D341Med (cell line): ENCODE measurements at places on chromosomes 4 and X.

- no peak for DNase-seq
These were observed 30.4 kb downstream of the WDFY3 start for GRCh38 chr4:84936123-84936522.

GRCh38 chr4:58739275-58739674 is 1629.1 kb upstream of the IGFBP7 start:
- DNase-seq, result no peak

- DNase-seq, result no peak
These were observed 138.9 kb upstream of the LNX1 start for GRCh38 chr4:53730031-53730805.

GRCh38 chrX:2451501-2452316 is 49.1 kb downstream of the DHRSX start:
- DNase-seq, result no peak

GRCh38 chrX:149699761-149700160 is 12.1 kb upstream of the MAGEA11 start:
- DNase-seq, result no peak

GRCh38 chrX:119573840-119574393 is 446 bp upstream of the UBE2A start:
- DNase-seq, result peak; percentile 41

GRCh38 chr4:84401701-84402306 is 97.3 kb downstream of the NKX6-1 start:
- DNase-seq, result peak; percentile 45

GRCh38 chr4:112968451-112969159 is 80.8 kb upstream of the ANK2 start:
- no peak for DNase-seq

GRCh38 chr4:184596044-184596616 is 53.1 kb downstream of the CASP3 start:
- DNase-seq, result no peak

DNA sequence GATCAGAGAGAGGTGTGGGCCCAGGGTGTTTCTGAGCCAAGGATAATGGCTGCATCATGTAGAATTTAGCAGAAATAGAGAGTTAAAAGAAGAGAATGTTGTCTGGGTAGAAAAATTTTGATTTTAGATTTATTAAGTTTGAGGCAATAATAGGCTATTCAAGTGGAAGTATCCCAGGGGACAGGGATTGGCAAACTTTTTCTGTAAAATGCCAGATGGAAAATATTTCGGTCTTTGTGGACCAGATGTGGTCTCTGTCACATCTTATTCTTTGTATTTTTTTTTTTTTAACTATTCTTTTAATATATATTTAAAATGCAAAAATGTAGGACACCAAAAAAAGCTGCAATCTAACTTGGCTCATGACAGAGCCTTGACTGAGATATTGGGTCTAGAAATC is 33.1 kb downstream of the IL15 start:
- DNase-seq, result no peak

DNA sequence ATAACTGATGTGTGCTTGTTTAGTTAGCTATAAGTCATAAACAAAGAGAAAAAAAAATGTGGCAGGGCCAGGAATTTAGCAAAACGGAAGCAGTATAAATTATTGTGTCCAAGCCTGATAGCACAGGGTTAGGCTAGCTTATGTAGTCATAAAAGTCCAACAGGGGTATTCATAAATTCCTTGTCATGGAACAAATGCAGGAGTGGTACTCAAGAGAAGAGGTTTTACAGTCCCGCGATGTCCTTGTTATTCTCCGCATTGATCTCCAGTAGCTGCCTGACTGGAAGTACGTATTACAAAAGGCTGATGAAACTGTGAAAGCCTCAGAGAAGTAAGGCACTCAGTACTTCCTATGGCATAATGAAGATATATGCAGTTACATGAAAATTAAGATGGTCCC is 336.9 kb upstream of the TRAM1L1 start:
- DNase-seq, result no peak

GRCh38 chr4:173370130-173370476 is 651 bp upstream of the SAP30 start:
- no peak for DNase-seq

- DNase-seq, result no peak
These were observed 51.5 kb downstream of the SLC2A9 start for GRCh38 chr4:9969526-9970398.

- DNase-seq, result no peak
These were observed 263.1 kb downstream of the GUCY2F start for GRCh38 chrX:109218761-109219160.

GRCh38 chr4:46389301-46389775 is 590 bp downstream of the GABRA2 start:
- peak; percentile 66 for DNase-seq

GRCh38 chr4:57661517-57662090 is 551.4 kb upstream of the IGFBP7 start:
- DNase-seq, result no peak

DNA sequence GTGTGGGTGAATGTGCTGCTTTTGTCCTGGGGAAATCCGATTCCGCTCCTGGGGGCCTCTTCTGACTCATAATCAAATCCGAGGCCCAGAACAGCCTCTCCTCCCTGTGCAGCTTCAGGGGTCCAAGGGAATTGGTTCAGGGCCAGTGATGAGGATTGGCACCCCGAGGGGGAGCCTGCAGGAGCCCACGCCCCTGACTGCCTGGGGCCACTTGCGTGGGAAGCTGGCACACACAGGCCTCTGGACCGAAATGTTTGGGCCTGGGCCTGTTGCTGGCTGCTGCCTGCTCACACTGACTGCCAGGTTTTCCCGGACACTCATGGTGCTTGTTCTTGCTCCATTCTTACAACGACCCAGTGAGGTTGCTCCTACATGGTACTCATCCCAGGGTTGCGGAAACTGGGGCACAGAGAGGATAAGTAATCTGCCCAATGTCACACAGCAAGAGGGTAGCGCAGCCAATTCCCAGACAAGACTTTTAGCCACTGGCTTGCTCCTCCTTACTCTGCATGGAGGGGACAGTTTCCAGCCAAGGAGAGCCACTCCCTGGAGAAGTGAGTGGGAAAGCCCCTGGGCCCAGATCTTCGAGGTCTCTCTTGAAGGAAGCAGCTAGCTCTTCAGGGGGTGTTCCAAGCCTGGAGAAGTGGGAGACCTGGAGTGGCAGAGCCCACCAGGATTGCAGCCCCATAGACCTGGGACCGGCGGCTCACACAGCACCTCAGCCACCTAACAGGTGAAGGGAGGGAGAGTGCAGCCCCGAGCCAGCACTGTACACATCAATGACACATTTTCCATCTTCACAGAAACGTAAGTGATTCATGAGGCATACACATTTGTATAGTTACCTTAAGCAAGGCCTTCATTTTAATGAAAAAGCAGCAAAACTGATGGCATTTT is 20.3 kb downstream of the CFAP99 start:
- no peak for DNase-seq

DNA sequence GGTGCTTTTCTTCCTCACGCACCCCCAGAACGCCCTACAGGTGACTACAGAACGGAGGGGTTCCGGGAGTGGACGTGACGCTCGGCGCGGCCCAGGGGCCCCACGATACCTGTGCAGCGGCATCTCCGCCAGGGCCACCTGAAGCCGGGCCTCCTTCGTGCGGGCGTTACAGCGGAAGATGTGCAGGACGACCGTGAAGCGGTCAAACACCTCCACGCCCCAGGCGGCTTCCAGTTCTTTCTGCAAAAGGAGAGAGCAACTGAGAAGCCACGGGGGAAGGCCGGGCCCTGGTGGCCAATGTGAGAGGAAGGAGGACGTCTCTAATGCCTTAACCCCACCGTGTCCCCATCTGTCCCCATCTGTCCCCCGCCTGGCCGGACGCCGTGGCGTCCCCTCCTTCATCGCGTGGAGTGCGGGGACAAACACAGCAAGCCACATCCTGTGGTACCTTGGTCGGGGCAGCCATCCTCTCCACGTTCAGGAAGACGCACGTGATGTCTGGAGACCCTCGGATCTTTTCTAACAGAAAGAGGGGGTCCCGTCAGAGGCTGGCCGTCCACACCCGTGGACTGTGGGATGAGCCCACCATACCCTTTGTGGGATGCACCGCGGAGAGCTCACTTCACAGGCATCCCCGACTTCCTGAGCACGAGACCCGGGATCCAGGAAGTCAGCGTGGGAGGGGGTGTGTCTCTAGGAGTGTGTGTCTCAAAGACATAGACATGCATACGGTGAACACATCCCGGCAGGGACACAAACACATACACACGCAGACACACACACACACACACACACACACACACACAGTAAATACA is 3.6 kb downstream of the GTPBP6 start:
- DNase-seq, result no peak
